ENCODE measurements at places on chromosomes 3 and 15.

GRCh38 chr3:161449785-161450184 is 46.8 kb upstream of the OTOL1 start:
- no peak for DNase-seq

DNA sequence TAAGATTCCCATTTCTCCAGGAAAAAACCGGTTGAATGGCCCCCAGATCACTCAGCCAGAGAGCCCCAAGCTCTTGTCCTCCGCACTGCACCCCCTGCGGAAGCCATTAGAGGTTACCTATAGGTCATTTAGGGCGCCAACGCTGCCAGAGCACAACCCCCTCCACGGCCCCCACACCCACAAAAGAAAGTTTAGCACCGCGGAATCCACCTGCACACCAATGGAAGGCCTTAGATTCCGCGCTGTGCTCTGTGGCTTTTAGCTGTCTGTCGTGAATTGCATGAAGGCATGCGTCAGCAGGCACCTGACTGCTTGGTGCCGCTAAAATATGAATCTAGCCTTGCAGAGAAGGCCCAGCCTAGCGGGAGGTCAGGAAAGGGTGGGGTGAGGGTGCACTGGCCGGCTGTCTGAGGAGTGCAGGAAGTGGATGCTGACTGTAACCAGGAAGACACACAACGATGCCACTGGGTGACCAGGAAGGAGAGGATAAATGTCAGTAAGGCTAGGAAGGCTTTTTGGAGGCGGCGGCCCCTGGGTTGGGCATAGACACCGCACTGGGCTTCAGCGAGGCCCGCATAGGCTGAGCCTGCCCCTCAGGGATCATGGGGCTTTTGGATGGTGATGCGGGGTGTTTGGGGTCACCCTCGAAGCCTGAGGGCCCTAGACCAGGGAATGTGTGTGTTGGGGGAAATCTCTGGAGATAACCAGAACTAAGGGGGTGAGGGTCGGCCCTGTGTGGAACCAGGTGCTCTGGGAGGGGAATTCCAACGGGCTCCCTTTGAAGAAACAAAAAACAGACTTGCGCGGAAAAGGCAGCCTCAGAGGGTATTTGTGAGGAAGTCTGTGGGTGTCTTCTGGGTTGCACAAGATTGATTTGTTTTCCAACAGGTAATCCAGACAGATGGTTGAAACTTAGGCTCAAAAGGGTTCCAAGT is 976 bp upstream of the NUP210 start:
- no peak for DNase-seq

DNA sequence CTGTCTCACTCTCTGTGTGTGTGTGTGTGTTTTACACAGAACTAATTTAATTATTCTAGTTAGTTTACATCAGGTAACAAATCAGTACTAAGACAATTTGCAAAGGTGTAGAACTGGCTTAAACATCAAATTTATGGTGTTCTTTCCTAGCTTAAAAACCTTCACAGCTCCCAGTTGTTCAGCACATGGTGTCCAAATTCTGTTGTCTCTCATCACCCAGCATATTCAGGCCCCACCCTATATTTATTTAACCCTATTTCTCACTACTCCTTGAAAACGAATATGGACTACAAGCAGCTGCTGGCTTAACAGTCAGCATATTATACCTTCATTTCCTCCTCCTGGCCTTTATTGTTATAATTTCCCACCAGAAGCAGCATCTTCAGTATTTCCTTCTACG is 1.2 kb downstream of the IL20RB start:
- no peak for DNase-seq

DNA sequence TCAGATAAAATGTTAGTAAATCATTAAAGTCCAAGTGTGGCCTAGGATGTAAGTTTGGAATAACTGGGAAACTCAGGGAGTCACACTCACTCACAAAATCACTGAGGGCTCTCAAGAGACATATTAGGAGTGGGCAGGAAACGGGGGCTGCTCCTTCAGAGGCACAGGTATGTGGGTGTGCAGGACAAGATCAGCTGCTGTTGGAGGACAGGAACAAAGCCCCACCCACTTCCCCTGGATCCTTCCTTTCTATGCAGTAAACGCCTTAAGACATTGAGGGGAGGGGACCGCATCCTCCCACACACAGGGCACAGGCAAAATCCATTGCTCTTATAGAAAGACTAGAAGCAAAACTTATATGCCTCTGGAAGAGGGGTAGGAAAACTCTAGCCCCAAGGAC is 30.2 kb downstream of the TM2D3 start:
- DNase-seq, result no peak

Measured in GM03348 (cell line).